Keratinocyte (primary cell): ENCODE measurements at places on chromosomes 1 and 21.

- DNase-seq, result no peak
Measured at GRCh38 chr21:44872649-44873355, 688 bp downstream of the PTTG1IP start.

DNA sequence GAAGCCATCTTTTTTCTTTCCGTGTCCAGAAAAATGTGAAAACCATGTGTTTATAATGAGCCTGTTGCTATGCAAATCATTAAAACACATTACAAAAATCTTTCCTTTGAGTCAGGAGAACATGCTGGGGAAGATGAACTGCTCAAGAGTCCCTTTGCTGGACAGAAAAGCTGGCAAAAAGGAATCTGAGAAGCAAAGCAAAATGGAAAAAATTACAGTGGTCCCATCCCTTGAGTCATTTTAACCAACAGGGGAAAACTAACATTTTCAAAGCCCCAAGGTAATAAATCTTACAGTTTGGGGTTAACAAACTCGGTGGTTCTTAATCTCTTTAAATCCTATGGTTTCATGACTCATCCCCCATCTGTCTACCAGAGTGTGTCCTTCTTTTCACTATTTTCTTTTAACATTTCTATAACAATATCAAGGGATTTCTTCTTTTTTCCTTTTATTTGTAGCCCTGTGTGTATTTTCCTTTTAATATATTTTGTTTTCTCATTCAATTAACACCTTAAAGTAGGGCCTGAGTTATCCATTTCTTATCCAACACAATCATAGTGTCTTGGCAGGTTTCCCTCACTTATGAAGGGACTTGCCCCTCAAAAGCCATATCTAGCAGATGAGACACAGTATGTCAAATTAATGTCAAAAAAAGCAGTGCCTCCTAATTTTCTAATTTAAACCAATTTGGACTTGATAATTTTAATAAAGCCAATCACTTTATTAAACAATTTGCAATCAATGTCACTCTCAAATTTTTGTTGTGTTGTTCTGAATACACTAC, 105.4 kb downstream of the PTPN14 start:
- no peak for DNase-seq

DNA sequence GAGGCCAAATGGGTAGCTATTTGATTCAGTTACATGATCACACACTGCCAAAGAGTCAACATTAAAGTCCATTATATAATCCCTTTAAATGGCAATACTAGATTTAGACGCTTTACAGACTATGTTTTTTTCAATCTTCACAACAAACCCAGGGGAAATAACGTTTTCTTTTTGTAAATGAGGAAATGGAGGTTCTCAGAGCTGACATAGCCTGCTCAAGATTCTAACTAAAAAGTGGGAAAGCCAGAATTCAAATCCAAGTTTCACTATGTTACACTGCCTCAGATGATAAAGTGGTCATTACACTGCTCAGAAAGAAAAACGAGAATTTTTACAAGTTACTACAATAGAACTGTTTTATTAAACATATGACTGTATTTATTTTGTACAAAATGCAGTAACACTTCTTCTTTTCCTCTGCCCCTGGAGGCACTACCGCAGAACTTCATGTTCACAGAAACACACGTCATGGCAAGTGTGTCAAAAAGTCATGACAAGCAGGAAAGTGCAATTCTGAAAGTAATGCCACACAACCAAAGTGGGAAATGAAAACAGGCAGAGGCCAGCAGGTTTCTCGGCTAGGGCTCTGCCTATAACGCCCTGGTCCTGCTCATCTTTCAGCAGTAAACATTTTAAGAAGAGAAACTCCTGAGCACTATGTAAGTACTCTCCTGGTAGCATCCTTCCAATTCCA, 19.0 kb downstream of the THEMIS2 start:
- DNase-seq, result no peak

- DNase-seq, result no peak
Measured at GRCh38 chr1:84997667-84998600, 1.0 kb upstream of the MCOLN2 start.

- no peak for DNase-seq
Measured at GRCh38 chr1:202162418-202163280, 2.2 kb upstream of the PTPN7 start.

DNA sequence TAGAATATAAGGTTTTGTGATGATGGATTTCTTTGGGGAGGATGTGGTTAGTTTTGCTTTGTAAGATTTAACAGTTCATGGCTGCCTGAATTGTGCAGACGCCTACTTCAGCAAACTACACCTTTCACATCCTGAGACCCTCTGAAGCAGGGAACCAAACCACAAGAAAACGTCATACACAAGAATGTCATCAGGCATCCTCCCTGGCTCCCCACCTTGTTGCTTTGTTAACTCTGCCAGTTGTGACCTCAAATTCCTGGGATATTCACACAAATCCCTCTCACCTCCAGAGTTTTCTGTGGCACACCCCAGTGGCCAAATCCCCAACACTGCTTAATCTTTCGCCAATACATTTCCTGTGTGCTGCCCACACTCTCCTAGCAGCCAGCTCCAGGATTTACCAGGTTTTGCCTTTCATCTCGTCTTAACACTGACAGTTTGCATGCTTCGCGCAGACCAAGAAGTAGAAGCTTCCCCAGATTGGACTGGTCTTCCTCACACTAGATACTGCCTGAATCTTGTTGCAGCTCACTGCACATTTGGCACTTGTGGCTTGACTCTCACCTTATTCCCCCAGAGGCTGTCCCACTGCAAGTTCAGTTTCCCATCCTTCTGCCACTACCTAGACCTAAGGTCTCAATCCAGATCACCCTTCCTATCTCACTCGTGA, 51.1 kb upstream of the CTTNBP2NL start:
- no peak for DNase-seq

GRCh38 chr1:25534410-25534788, 9.0 kb upstream of the LDLRAP1 start:
- no peak for DNase-seq

GRCh38 chr1:45410850-45411509, 70.7 kb upstream of the MUTYH start:
- no peak for DNase-seq

DNA sequence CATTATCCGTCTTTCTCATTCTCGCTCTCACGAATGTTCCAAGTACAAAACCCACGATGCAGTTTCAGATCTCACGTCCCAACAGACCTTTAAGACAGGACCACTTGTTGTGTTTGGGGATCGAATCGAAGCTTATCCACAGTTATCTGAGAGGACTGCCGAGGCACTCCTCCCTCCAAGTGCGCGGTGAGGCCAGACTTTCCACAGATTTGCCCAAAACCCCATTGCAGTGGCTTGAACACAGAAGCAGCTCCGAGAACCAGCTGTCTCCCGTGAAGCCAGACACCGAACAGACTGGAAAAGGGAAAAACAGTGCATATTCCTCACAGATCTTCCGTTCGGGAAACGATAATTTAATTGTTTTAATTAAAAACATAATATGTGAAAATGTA, 46.5 kb upstream of the COL6A2 start:
- DNase-seq, result no peak

DNA sequence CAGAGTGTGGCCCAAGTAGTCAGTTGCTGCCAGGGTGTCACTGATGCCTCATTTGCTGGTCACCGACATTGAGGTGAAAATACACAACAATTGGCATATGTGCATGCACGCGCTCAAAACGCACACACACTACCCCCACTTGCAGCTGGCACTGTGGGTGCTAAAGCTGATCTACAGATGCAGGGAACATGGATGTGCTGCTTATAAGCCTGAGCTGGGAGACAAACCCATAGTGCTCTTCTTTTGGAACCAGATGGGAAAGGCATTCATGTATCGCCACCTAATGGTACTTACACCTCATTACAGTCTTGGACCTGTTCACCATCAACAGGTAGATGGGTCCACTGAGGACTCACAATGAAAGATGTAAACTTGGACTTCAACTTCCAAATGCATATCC, 70.3 kb upstream of the CAMK1G start:
- DNase-seq, result no peak

DNA sequence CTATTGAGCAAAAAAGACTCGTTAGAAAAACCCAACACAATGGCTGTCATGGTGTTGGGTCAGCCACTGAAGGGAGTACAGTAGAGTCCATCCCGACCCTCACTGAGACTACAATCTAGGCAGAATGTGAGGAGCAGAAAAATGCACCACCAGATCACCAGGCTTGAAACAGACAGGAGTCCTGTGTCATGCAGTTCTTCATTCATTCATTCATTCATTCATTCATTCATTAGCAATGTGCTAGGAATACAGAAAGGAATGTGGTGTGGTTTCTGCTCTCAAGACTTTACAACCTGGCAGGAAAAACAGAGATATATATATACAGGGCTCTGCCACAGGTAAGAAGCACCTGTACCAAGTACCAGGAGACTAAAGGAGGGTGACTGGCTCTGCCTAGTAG, 392.3 kb downstream of the OMA1 start:
- DNase-seq, result no peak

DNA sequence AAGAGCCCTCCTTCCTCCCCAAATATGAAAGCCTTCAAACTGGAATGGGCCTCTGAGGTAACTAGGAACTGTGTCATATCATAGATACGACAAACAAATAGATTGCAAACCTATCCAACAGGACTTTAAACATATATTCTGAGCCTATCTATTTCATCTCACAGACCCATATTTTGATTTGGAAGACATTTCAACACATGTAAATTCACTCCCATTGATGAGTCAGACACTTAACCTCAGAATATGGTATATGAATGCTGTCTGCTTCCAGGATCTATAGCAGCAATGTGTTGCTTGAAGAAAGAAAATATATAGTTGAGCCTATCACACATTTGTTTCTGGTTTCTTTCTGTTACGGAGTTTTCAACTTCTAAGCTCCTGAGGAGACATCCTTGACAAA, 221.9 kb upstream of the SAMSN1 start:
- no peak for DNase-seq

- peak; percentile 89 for DNase-seq
Measured at GRCh38 chr1:216464489-216464888, 41.2 kb upstream of the USH2A start.

GRCh38 chr1:170857955-170858354, 77.4 kb upstream of the MROH9 start:
- DNase-seq, result no peak

GRCh38 chr1:180907313-180908055, 5.2 kb upstream of the KIAA1614 start:
- no peak for DNase-seq

DNA sequence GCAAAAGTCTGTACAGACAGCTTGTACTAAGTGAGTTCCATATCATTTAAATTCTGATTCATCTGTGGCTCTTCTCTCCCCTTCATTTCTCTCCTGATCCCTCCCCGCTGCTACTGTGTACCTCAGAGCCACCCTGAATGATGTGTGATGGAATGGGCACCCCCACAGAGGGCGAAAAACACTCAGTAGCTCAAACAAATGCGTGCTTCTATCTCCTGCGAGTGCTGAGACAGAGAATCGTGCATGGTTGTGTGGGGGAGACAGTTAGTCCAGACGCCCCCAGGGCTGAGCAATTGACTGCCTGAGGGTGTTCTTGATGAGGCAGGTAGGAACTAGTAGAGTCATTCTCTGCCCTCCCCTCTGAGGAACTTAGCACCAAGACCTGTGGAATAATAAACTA, 269.8 kb downstream of the ZNF648 start:
- no peak for DNase-seq

- no peak for DNase-seq
Measured at GRCh38 chr1:58572690-58573089, 4.4 kb downstream of the TACSTD2 start.

- no peak for DNase-seq
Measured at GRCh38 chr1:206635978-206636345, 626 bp downstream of the DYRK3 start.

- no peak for DNase-seq
Measured at GRCh38 chr21:41497008-41497407, 10.9 kb downstream of the TMPRSS2 start.

DNA sequence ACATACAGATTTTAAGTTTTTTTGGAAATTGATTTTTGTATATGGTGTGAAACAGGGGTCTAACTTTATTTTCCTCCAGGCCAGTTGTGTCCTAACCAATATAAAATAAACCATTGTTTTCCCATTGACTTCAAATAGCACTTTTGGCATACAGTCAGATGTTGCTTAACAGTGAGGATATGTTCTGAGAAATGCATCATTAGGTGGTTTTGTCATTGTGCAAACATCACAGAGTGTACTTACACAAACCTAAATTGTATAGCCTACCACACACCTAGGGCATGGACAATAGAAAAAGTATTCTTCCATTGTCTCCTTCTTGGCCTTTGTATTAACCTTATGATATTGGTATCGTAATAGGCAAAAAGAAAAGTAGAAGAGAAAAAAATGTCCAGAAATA, 37.4 kb upstream of the DISP1 start:
- no peak for DNase-seq
